ENCODE measurements at places on chromosomes 7 and 10.

GRCh38 chr10:102644646-102645387 lies 538 bp downstream of the TRIM8 start:
- peak; percentile 78 for DNase-seq

DNA sequence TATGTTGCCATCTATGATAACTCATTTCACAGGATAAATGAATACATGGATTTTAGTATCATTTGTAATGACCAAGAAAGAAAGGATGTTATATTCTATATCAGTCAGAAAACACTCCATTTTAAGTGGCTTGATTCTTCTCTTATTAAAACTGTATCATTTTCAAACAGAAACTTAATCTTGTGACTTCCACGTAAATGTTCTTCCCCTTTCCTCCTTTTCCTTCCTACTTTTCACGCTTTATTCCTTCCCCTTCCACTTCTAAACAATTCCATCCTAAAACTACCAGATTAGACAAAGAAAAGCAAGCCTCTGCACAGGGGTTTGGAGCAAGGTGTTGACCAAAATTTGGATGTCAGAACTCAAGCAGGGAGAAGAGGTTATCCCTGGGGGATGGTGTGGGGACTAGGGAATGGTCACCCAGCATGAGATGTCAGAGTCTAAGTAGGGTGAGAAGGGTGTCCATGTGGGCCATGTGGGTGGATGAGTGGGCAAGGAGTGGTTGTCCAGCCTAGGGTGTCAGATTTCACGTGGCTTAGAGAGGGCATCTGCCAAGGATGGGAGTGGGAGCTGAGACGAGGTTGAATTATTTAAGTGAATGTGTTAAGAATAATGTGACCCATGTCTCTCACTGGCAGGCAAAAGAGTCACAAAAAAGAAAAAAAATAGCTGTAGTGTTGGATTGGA lies 5.0 kb upstream of the GSAP start:
- no peak for DNase-seq

- DNase-seq = no peak
These were observed 127.2 kb downstream of the SLIT1 start for GRCh38 chr10:97058521-97058920.

DNA sequence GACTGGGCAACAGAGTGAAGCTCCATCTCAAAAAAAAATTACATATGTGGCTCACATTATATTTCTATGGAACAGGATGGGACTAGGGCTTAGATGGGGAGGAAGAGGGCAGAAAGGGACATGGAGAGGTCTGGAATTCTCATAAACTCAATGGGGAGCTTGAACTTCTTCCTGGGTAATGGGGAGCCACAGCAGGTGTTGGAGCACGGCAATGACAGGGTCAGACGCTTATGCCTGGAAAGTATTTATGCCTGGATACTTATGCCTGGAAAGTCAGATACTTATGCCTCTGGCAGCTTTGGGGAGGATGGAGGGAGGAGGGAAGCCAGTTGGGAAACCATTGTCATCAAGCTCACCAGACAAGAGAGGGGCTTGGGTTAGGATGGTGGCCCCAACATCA lies 36.8 kb downstream of the TMEM130 start:
- DNase-seq = no peak

DNA sequence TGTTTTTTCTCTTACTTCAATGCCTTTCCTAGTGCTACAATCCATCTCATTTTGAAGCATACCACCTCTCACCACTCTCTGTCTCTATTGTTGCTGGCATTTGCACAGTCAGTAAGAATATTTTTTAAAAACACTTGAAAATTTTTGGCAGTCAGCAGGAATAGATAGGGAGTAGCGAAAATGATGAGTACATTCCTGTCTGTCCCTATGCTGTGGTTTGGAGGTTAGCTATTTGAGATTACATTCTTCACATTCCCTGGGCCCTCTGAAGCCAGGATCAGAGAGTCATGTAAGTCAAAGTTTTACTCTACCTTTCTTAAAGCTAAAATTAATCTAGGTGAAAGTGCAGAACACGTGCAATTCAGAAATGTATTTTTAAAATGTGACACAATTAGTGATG lies 53.0 kb upstream of the MAGI2 start:
- DNase-seq = no peak

DNA sequence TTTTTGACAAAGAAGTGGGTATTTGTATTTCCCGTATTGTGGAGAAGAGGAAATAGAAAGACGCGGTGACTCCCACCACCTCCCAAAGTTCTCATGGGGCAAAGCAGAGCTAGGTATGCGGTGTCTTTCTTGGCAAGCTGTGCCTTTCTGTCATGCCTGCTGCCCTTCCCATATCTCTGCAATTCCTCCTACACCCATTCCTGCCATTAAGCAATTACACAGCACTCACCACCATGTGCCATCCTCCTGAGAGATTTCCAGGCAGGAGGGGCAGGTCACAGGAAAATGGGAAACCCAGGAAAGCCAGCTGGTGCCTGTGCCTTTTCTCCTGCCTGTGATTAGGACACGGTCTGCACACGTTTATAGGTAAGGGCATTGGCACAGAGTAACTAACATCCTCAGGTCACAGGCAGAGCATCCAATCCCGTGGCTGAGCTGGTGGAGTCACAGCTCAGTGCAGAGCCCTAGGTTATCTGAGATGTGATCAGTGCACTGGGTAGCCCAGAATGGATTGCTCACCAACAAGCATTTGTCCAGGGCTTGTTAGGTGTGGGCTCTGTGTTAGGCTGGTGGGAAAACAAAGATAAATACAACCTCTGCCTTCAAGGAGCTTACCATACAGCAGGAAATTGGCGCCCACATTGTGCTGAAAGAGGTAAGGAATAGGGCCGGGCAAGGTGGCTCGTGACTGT lies 9.4 kb upstream of the CRTAC1 start:
- no peak for DNase-seq

GRCh38 chr7:110168010-110168409 lies 922.9 kb upstream of the LRRN3 start:
- DNase-seq = no peak

GRCh38 chr10:43794181-43794815 lies 145.6 kb upstream of the ZNF32 start:
- no peak for DNase-seq

DNA sequence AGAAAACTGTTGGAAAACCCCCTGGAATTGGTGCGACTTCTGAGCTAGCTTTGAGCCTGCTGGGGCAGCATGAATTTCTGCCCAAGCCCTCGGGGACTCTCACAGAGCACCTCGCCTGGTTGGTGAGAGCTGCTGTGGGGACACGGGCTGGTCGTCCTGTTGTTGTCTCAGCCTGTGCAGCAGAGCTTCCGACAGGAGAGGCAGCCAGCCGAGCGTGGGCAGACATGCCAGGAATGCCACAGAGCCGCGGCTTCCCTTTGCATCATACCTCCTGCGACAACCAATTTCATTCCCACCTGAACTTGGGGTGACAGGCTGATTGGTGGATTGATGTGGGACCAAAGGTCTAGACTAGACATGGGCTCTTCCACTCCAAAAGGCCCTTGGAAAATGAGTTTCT lies 60.2 kb upstream of the NRBF2 start:
- no peak for DNase-seq
